ENCODE measurements at places on chromosomes 1 and 21.

GRCh38 chr1:239178961-239179360 is 207.4 kb upstream of the CHRM3 start:
- DNase-seq = no peak

- DNase-seq = no peak
Measured at GRCh38 chr1:214216779-214217178, 64.2 kb upstream of the SMYD2 start.

GRCh38 chr1:9246215-9246614 is 11.6 kb downstream of the H6PD start:
- no peak for DNase-seq

- peak; percentile 21 for DNase-seq
Measured at GRCh38 chr1:119367432-119368124, 1.0 kb upstream of the HAO2 start.

DNA sequence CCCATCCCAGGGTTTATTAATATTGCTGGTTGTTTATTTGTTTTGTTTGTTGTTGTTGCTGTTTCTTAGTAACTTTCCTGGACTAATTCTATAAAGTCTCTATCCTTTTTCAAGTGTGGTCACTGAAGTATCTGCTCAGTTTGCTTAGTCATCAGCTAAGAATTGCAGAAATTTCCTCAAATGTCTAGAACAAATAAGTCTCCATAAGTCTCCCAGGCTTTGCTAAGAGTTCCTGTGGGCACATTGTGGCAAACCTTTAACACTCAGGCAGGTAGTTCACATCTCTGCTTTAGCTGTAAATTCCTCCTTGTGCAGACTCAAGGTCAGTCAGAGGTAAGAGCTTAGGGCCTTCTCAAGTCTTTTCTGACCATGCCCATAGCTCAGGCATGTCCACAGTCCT is 38.9 kb upstream of the C1orf185 start:
- DNase-seq = no peak

DNA sequence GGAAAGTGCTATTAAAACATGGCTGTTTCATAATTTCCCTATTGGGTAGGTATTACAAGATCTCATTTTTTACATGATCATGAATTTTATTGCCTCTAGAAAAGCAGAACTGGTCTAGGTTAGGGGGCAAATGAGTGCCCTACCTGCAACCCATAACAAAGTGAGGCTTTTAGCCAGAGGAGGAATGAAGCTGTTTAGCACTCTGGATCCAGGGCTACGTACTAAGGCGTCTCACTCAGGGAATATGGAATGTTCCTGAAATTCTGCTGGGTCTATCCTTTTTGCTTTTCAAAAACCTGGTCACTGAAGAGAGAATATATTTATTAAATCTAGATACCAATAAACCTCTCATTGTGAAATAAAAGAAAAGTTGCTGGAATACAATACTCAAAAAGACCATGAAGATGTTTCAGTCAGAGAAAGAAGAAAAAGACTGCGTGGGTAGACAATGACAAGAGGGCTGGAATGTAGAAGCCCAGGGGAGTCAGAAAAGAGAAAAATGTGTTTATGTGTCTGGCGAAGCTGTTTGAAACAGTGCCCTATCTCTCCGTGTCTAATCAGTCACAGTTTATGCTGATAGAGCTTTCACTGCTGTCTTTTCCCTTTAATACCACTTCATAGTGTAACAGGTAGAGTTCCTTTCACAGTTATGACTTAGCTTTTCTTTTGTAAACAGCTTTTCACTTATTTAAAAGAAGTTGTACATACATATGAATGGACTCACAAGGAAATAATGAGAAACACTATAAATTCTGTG is 25.0 kb upstream of the SYDE2 start:
- no peak for DNase-seq

- DNase-seq = peak; percentile 69
Measured at GRCh38 chr1:159132271-159132881, 39.0 kb upstream of the CADM3 start.

- DNase-seq = no peak
Measured at GRCh38 chr1:160864173-160864572, 1.5 kb upstream of the CD244 start.

DNA sequence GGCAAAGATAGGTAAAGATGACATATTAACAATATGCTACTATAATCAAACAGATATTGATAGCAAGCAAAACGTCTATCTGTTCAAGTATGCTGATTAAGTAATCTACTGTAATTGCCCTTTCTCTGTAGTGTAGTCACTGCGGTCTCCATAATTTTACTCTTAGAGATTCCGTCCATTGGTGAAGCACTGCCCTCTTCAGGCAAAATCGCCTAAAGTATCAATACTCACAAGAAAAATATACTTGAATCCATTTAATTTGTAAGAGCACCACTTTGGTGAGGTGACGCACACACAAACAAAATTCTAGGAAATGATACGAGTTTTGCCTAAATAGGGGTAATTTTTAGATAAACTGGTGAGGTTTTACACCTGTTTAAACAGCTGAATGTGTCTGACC is 434.6 kb upstream of the CHRM3 start:
- DNase-seq = peak; percentile 10

GRCh38 chr1:233865902-233866301 is 38.6 kb upstream of the SLC35F3 start:
- no peak for DNase-seq

- no peak for DNase-seq
Measured at GRCh38 chr1:40313958-40314720, 2.9 kb downstream of the COL9A2 start.

All from G401 (cell line).